Stimulated activated CD8-positive, alpha-beta memory T cell treated with anti-CD3 and anti-CD28 coated beads, Interleukin-7, amount 100 ng/mL, for 1 hour (primary cell): ENCODE measurements at places on chromosomes 4 and X.

GRCh38 chr4:127400731-127401346 is 231.9 kb upstream of the INTU start:
- DNase-seq = no peak

- DNase-seq = no peak
These were observed 38.1 kb upstream of the STIM2 start for GRCh38 chr4:26822546-26822945.

- no peak for DNase-seq
These were observed 465.5 kb upstream of the CTSO start for GRCh38 chr4:156419080-156419685.

- DNase-seq = no peak
These were observed 37.4 kb downstream of the CCKAR start for GRCh38 chr4:26452565-26453531.

- no peak for DNase-seq
These were observed 50.0 kb upstream of the NDST3 start for GRCh38 chr4:117984366-117984680.

DNA sequence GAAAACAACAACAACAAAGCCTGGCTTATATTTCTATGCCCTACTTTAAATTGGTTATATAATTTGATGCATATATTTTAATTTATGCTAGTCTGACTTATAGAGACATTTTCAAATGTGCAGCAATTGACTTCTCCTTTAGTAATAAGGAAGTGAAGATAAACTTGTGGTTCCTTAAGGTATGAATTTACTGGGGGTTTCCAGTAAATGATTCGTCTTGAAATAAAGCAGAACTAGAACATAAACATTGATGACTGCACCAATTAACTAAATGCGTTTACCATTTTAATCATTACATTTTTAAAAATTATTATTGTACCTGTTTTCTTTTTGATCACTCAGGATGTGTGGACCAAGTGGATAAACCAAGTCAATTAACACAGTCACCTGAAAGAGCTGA is 99.6 kb upstream of the CCSER1 start:
- DNase-seq = no peak

GRCh38 chrX:13028871-13029636 is 15.4 kb downstream of the FAM9C start:
- DNase-seq = no peak

DNA sequence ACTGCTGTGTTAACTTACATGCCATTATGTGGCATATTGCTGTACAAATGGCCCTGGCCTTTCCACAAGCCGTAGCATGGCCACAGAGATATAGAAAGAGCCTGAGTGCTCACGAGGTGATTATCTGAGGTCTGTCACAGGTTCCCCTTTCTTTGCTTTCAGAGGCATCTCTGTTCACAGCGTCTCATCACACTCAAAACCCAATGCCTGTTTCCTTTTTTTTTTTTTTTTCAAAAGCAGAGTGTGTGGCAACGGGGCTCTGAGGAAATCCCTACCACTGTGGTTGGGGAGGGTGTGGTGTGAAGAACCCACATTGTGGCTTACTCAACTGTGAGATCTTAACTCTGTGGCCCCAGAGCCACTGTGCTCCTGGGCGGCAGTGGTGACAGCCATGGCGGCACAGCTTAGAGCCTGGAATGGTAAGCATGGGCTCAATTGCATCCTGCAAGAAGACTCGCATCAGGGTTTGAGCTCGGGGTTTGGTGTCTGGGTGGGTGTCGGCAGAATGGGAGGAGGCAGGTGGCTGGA is 30.8 kb downstream of the RTL5 start:
- DNase-seq = peak; percentile 41

DNA sequence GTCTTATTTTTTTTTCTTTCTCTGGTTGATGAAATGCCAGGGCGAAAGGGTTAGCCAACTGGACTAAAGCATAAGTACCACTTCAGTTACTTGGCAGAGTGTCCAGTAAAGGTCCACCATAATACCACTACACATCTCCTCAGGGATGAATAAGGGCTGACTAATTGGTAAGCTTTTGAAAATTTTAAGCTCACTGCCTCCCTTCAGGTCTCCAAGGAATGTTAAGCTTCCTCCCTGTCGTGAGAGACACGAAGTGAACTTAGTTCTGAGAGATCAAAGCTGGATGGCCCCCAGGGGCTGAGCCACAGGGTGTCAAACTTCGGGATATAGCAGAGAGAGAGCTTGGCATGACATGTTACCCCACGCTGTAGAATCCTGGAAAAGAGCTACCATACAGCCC is 111.4 kb downstream of the VSIG4 start:
- no peak for DNase-seq

GRCh38 chrX:96387801-96388200 is 296.8 kb upstream of the DIAPH2 start:
- no peak for DNase-seq

GRCh38 chrX:74448669-74449068 is 27.4 kb downstream of the SLC16A2 start:
- DNase-seq = no peak

DNA sequence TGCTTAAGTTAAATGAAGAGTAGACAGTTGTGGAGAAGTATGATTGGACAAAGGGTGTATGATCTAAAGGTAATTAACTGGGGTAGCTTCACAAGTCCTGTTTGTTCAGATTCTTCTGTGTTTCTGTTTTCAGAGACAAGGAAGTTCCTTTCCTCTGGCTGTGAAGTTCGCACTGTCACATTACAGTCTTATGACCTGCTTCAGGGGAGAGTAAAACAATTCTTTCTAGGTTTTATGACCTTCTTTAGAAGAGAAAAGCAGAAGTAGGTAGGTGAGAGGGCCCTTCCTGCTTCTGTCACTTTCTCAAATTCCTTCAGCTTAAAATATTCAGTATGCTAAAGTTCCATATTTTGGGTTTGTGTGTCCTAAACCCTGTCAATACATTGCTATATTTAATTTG is 211.9 kb downstream of the SOX3 start:
- DNase-seq = no peak

GRCh38 chrX:141142946-141143345 is 34.0 kb downstream of the LDOC1 start:
- DNase-seq = no peak

- DNase-seq = no peak
These were observed 380.4 kb upstream of the CPEB2 start for GRCh38 chr4:14621731-14622463.

DNA sequence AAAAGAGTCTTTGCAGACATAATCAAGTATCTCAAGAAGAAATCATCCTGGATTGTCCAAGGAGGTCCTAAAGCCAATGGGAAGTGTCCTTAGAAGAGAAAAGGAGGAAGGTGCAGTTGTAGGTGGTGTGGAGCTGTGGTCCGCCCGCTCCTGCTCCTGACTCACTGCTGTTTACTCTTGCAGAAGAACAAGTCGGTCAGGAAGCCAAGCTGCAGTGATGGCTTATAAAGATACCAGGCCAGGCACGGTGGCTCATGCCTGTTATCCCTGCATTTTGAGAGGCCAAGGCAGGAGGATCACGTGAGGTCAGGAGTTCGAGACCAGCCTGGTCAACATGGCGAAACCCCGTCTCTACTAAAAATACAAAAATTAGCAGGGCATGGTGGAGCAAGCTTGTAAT is 66.4 kb upstream of the ATP6AP2 start:
- DNase-seq = no peak

DNA sequence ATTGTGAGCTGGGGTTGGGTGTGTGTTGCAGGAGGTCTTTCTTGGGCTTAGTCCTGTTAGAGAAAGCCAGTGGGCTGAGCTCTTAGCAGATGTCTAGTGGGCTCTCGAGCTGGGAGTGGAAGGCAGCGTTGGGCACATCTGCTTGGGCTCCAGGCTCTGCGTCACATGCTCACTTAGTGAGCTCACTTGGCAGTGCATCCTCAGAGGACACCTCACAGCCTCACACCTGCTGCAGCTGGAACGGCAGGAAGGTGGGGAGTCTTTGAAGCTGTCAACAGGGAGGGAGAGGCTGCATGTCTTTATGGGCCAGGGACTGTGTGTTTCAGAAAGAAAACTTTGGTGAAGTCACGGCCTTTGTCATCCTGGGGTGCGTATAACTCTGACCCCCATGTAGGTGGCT is 82.2 kb downstream of the PSAPL1 start:
- no peak for DNase-seq

GRCh38 chrX:43328358-43328946 is 327.6 kb upstream of the MAOA start:
- DNase-seq = no peak
